Fibroblast of the aortic adventitia (primary cell): ENCODE measurements at places on chromosomes 11 and 22. TPM values are rescaled to one million over a fixed set of nuclear protein-coding genes. Genes with fewer than 3 reads are reported as not detected.
A peak's percentile ranks its signal among the peaks of the same experiment; 100 is the strongest.

DNA sequence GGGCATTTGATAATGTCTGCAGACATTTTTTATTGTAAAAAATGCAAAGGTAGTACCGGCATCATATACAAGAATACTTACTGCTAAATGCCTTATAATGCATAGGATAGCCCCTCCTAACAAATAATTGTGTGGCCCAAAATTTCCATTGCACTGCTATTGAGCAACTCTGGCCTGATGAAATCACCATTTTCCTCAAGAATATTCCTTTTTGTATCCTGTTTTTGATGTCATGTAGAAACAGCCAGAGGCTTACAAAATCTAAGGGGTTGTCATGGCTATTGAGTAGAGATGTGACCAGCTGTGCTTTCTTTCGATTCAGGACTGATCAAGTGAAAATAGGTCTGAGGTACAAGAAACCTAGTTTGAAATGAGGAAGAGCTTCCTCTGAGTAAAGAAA, 854.3 kb downstream of the KCNA4 start:
- DNase-seq, result peak; percentile 29

HSPB2 gene
- total RNA-seq, result 1.5 and 3.3 TPM in 2 replicates

DNA sequence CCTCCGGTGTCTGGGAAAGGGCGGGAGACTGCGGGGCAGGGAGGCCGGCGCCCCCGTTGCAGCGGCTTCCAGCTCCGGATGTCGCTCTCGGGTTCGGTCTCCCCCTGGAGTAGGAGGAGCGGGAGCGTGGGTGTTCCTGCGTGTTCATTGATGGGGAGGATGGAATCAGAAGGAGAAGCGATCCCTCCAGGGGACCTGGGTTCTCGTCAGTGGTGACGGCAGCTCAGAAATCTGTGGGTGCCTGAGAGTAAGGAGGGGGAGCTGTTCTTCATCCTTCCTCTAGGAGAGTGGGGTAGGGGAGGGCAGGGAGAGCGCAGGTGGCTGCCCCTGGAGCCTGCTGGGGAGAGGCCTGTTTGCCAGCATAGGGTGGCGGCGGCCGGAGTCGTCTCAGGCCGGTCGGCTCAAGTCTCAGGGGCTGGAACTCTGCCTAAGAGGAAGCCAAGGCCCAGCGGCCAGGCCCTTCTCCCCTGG, 1.1 kb downstream of the UBASH3B start:
- DNase-seq, result peak; percentile 52

- no peak for DNase-seq
Measured at GRCh38 chr22:38841635-38842034, 2.2 kb downstream of the NPTXR start.

DNA sequence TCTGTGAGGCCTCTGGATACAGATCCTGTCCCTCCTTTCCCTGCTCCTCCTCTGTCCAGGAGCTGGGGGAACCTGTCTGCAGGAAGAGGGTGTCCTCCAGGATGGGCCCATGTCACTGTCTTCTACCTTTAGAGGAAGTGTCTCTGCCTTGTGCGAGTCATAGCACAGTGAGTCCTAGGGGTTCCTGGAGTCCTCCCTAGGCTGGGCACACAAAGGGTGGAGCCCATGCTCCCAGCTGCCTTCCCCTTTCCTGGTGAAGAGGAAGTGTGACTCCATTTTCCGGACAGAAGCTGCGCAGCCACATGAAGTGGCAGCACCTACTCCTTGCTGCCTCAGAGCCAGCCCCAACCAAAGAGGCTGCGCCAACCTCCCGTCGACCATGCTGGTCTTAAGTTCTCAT, 112.2 kb downstream of the CTTN start:
- DNase-seq, result no peak

ANKK1 gene
- not detected in 2 replicates for total RNA-seq

SLC37A2 gene
- total RNA-seq, result 0.08 and 0.63 TPM in 2 replicates

GRCh38 chr11:67776852-67777520, 102.6 kb upstream of the ALDH3B2 start:
- DNase-seq, result no peak

MS4A1 gene
- total RNA-seq, result 0.25 TPM in 1 of 2 replicates, not detected in the other

MMP7 gene
- not detected in 2 replicates for total RNA-seq

- DNase-seq, result no peak
Measured at GRCh38 chr11:36048496-36049247, 104.8 kb downstream of the LDLRAD3 start.

DNA sequence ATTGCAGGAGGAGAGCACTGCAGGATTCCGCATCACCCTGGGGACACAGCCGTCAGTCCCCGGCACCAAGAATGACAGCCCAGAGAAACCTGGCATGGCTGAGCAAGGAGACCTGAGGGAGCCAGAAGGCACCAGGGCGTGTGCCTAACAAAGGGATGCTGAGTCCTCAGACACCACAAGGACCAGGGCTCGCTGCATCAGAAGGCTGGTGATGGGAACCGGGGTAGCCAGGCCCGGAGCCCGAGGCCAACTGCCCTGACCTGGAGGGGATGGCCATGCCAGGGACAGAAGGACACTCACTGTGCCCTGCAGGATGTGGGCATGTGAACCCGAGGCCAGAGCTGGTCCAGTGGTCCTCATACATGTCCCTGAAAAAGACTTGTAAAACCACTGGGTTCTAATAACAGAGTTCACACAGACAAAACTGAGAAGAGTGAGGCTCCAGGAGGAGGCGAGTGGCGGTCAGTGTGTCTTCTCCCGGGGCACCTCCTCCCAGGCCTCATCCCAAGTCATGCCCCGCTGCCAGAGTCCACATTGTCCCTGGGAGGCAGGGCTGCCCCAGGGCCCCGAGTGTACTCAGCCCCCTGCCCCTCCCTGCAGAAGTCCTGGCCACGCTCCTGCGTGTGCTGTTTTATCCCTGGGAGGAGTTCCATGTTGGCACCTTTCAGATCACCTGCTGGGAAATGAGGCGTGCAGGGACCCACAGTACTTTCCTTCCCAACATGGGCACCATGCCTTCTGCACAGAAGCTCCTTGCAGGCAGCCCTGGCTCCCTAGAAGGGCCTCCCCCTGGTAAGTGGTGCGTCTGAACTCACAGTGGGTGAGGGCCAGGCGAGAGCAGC, 42.5 kb downstream of the TBX1 start:
- DNase-seq, result no peak

DNA sequence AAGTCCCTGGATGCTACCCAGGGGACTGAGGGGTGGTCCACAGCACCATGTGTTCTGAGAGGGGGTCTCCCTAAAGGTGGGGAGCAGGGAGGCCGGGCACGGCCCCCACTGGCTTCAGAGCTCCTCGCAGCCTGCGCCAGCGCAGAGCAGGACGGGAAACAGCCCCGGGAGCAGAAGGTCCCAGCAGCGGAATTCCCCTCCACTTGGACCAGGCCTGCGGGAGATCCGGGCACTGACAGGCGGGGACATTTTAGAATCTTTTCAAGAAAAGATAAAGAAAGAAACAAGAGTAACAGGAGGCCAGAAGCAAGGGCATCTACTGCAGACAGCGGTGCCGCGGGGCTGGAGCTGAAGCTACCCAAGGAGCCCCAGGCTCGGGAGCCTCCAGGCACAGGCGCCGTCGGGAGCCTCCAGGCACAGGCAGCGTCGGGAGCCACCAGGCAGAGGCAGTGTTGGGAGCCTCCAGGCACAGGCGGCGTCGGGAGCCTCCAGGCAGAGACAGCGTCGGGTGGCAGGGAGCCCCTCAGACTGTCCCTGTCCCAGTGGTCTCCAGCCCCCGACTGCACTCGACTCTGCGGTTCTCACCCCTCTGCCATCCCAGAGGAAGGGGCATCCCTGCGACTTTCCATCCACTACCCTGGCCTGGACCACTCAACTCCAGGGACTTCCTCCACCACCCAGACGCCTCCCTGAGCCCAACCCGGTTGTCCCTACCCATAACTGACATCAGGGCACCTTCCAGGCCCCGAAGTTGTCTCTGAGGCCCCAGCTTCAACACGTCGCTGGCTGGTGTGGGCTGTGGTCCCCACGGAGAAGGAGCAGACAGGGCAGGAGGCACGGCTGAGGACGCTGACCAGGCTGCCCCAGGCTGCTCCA, 211.1 kb downstream of the BRD1 start:
- no peak for DNase-seq

- DNase-seq, result no peak
Measured at GRCh38 chr11:38990841-38991240, 2392.8 kb upstream of the RAG2 start.

C11orf42 gene
- not detected in 2 replicates for total RNA-seq

DNA sequence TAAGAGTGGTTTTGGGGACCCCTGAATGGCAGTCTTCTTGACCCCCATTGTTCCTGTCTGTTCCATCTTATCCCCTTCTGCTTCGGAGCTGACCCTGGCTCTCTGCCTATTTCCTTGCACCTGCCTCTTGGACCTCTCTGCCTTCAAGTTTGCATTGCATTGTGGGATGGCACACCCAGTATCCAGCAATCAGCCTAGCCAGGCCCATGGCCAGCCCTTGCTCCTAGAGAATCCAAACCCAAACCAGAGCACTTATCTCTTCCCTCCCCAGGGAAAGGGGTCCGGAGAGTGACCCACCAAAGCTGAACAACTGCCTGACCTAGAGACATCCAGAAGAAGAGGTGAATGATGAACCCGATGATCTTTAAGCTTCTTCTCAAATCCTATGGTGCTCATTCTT, 607.3 kb upstream of the CADM1 start:
- DNase-seq, result no peak

GRCh38 chr22:24810043-24810749, 4.2 kb downstream of the SGSM1 start:
- DNase-seq, result no peak

OR51B5 gene
- not detected in 2 replicates for total RNA-seq

- DNase-seq, result no peak
Measured at GRCh38 chr22:36585841-36586240, 56.9 kb upstream of the EIF3D start.

DNA sequence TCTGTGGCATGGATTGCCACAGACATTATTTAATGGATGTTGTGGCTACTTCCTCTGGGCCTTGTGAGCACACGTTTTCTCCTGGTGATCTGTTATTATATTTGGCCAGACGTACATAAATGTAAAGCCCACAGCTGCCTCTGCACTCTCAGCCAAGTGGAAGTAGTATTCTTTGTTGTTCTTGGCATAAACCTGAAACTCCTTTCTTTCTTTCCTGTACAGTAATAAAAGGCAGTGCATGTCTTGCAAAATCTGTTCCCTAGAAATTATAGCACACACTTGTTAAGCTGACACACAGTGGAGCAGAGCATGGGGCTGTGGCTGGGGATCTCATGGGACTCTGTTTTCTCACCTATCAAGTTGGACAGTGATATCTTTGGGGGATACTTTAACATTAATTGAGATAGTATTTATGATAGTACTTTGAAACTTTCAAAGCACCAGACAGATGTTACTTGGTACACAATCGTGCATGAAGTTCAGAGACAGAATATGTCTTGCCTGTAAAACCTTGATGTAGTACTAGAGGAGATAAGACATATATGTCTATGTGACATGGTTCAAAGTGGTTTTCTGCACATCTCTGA, 20.9 kb downstream of the PANX1 start:
- peak; percentile 86 for DNase-seq

GRCh38 chr11:91082255-91082654, 859.4 kb upstream of the CHORDC1 start:
- DNase-seq, result no peak

DNA sequence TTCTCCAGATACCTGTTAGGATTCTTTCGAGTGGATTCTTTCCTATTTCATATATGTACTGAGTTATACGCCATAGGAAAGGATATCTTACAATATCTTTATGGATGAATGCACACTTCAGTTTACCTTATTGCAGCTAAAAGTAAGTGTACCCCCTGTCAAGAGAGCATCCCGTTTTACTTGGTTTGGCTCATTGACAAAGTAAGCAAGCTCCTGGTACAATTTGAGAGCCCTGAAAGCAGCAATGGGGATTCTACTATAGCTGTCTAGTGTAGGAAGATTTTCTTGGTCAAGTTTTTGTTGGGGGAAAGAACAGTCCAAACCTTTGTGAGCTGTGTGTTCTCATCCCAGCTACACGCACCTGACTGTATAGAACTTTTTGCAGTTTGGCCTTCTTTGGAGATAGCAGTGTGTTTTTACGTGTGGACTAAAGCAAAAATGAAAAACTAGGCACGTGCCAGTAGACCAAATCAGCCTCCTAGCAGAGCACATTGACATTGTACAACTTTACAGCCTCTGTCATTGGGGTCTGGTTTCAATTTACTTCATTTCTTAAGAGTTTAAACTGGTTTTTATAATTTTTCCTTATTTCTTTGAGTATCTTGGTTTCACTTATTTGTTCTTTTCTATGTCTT, 44.0 kb downstream of the PPP6R3 start:
- peak; percentile 12 for DNase-seq

- no peak for DNase-seq
Measured at GRCh38 chr11:128926437-128927107, 16.1 kb downstream of the TP53AIP1 start.

DUSP8 gene
- 0.36 TPM in 1 of 2 replicates, not detected in the other for total RNA-seq
